ENCODE measurements at places on chromosomes 6 and 20. TPM values are rescaled to one million over a fixed set of nuclear protein-coding genes. Genes with fewer than 3 reads are reported as not detected.

Gene NHLRC1
- total RNA-seq, result 0.84 TPM

Gene LKAAEAR1
- not detected for total RNA-seq

Gene OR2B2
- total RNA-seq, result not detected

Gene ZSWIM1
- total RNA-seq, result 6.9 TPM

Gene UFL1
- 42.4 TPM for total RNA-seq

Gene ELOVL2
- total RNA-seq, result 24.8 TPM

Gene PM20D2
- 25.3 TPM for total RNA-seq

Gene SLA2
- total RNA-seq, result not detected

Gene PAK5
- 0.76 TPM for total RNA-seq

Gene FLRT3
- total RNA-seq, result 141 TPM

Gene PRRT1
- 0.10 TPM for total RNA-seq

Gene CYP39A1
- 7.5 TPM for total RNA-seq

Gene CABLES2
- total RNA-seq, result 12.0 TPM

Gene NKX2-4
- total RNA-seq, result not detected

Gene FAM83C
- not detected for total RNA-seq

Gene PRSS35
- total RNA-seq, result 36.2 TPM

Gene FERMT1
- total RNA-seq, result 13.9 TPM

Gene EPB41L1
- total RNA-seq, result 32.6 TPM

Gene TGM2
- total RNA-seq, result 133 TPM

Gene OR12D3
- total RNA-seq, result not detected

Gene FAM83D
- 5.4 TPM for total RNA-seq

Gene HUS1B
- total RNA-seq, result 0.33 TPM

Gene MTG2
- total RNA-seq, result 16.7 TPM

Gene RGS17
- total RNA-seq, result 0.24 TPM

Gene RFX6
- total RNA-seq, result 6.8 TPM

Gene CRISP3
- total RNA-seq, result not detected

Gene TINAG
- 0.76 TPM for total RNA-seq

Gene SNAP25
- total RNA-seq, result 3.6 TPM

Gene PPP1R16B
- 0.40 TPM for total RNA-seq

Gene ECHDC1
- total RNA-seq, result 96.1 TPM

Gene SLC22A3
- 40.3 TPM for total RNA-seq

Gene POU5F1
- total RNA-seq, result 1.1 TPM

Gene PROKR2
- total RNA-seq, result not detected

Gene PLCB1
- 20.5 TPM for total RNA-seq

Gene DEFB125
- total RNA-seq, result not detected

Gene OXT
- total RNA-seq, result 0.92 TPM

Gene BEND3
- total RNA-seq, result 5.7 TPM

Gene ADTRP
- total RNA-seq, result 10.0 TPM

Gene HSPA12B
- 3.4 TPM for total RNA-seq

Gene HLA-DMB
- 1.0 TPM for total RNA-seq

Gene PANK2
- total RNA-seq, result 37.6 TPM

Gene DEFB124
- total RNA-seq, result not detected

Gene SPATS1
- not detected for total RNA-seq

Gene ARMC12
- total RNA-seq, result 1.4 TPM

Gene RALGAPB
- total RNA-seq, result 31.8 TPM

Gene AGPAT4
- total RNA-seq, result 7.7 TPM

Gene TSPO2
- total RNA-seq, result not detected

Gene CLPSL1
- not detected for total RNA-seq

Gene PFDN4
- 121 TPM for total RNA-seq

Gene BCLAF1
- total RNA-seq, result 138 TPM

Gene LINC00237
- total RNA-seq, result not detected
